ENCODE measurements at places on chromosomes 4 and X. TPM values are rescaled to one million over a fixed set of nuclear protein-coding genes. Genes with fewer than 3 reads are reported as not detected.

DNA sequence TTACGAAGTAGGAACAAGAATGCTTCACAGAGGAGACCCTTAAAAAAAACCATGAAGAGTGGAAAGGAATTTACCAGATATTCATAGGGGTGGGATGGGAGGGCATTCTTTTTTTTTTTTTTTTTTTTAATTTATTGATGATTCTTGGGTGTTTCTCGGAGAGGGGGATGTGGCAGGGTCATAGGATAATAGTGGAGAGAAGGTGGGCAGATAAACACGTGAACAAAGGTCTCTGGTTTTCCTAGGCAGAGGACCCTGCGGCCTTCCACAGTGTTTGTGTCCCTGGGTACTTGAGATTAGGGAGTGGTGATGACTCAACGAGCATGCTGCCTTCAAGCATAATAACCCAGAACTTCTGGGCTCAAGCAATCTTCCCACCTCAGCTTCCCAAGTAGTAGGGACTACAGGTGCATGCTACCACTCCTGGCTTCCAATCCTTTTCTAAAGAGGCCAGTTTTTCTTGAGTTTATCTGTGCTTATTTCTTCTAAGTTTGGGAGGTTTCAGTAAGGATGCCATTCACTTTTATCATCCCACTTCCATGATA, 65.9 kb upstream of the OGT start:
- no peaks in the 10 kb centered on the region for H3K27me3 ChIP-seq
- no peaks in the 10 kb centered on the region for H3K36me3 ChIP-seq
- H3K4me3 ChIP-seq = no peak overlapping the region
- no peak for DNase-seq
- H3K27ac ChIP-seq = no peak overlapping the region

GRCh38 chr4:38764277-38764676, 18.5 kb downstream of the TLR10 start:
- no peaks in the 10 kb centered on the region for H3K4me1 ChIP-seq
- H3K27me3 ChIP-seq = no peaks in the 10 kb centered on the region
- no peak overlapping the region for H3K4me3 ChIP-seq
- no peak overlapping the region for H3K27ac ChIP-seq
- no peaks in the 10 kb centered on the region for H3K36me3 ChIP-seq

- no peaks in the 10 kb centered on the region for H3K4me1 ChIP-seq
- no peaks in the 10 kb centered on the region for H3K27me3 ChIP-seq
- H3K27ac ChIP-seq = no peak overlapping the region
- no peak overlapping the region for H3K4me3 ChIP-seq
- no peaks in the 10 kb centered on the region for H3K36me3 ChIP-seq
- DNase-seq = no peak
Observed at GRCh38 chr4:89800012-89800516, 36.9 kb downstream of the SNCA start.

GRCh38 chr4:139761461-139761860, 95.8 kb downstream of the MGST2 start:
- no peak overlapping the region for H3K27ac ChIP-seq
- no peaks in the 10 kb centered on the region for H3K4me1 ChIP-seq

GRCh38 chr4:20493761-20494353, 206.4 kb upstream of the PACRGL start:
- no peaks in the 10 kb centered on the region for H3K4me1 ChIP-seq
- H3K4me3 ChIP-seq = no peak overlapping the region
- DNase-seq = no peak
- no peaks in the 10 kb centered on the region for H3K36me3 ChIP-seq
- H3K27ac ChIP-seq = no peak overlapping the region

- H3K27ac ChIP-seq = no peak overlapping the region
- no peaks in the 10 kb centered on the region for H3K4me1 ChIP-seq
- H3K4me3 ChIP-seq = no peak overlapping the region
- H3K36me3 ChIP-seq = no peaks in the 10 kb centered on the region
Observed at GRCh38 chrX:129846716-129847115, 3.0 kb upstream of the ZDHHC9 start.

- DNase-seq = peak; percentile 43
- H3K27me3 ChIP-seq = peaks cover 29% of the 10 kb centered on the region
- H3K36me3 ChIP-seq = no peaks in the 10 kb centered on the region
- peaks cover 6% of the 10 kb centered on the region for H3K4me1 ChIP-seq
- no peak overlapping the region for H3K27ac ChIP-seq
- no peak overlapping the region for H3K4me3 ChIP-seq
Observed at GRCh38 chr4:142840516-142841123, 5.5 kb downstream of the INPP4B start.

DNA sequence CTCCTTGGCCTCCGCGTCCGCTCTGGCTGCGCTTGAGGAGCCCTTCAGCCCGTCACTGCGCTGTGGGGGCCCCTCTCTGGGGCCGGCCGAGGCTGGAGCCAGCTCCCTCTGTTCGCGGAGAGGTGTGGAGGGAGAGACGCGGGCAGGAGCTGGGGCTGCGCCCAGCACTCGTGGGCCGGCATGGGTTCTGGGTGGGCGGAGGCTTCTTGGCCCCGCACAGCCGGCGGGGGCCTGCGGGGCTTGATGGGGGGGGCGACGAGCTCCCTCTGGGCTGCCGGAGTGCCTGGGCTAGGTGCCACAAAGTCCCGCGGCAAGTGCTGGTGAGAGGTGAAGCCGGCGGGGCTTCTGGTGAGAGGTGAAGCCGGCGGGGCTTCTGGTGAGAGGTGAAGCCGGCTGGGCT, 61.9 kb downstream of the ANKRD50 start:
- DNase-seq = no peak
- no peak overlapping the region for H3K4me3 ChIP-seq
- H3K4me1 ChIP-seq = no peaks in the 10 kb centered on the region
- no peaks in the 10 kb centered on the region for H3K36me3 ChIP-seq
- no peaks in the 10 kb centered on the region for H3K27me3 ChIP-seq
- H3K27ac ChIP-seq = no peak overlapping the region

DNA sequence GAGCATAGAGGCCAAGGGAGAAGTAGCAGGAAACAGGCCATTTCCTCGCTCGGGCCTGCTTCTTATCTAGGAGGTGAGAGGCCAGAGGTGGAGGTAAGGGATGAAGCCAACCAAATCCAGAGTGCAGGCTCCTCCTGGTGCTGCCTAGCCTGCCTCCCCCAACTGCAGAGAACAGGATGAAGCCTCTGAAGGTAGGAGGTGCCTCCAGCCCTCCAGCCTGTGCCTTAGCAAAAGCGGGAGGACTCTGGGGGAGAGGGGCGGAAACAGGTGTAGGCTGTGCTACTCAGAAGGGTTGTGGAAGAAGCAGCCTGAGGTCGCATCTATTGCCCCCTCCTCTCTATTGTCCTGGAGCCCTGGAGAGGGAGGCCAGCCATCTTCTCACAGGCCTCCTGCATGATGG, 2.9 kb upstream of the MTM1 start:
- peak; percentile 49 for DNase-seq
- no peaks in the 10 kb centered on the region for H3K36me3 ChIP-seq
- no peak overlapping the region for H3K27ac ChIP-seq

DNA sequence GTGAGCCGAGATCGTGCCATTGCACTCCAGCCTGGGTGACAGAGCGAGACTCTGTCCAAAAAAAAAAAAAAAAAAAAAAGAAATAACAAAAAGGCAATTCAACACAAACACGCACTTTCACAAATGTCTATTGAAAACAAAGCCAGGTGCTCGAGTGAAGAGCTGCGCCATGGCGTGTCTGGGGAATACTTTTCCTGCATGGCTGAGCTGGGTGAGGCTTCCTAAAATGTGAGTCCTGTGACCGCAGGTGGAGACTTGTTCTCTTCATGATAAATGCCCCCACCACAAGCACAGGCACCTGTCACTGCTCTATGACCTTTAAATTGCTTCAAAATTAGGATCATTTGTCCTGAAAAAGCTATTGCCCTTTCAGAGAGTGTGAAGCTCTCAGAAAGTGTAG, 4.0 kb upstream of the ABLIM2 start:
- no peaks in the 10 kb centered on the region for H3K36me3 ChIP-seq
- H3K27ac ChIP-seq = no peak overlapping the region
- no peak overlapping the region for H3K4me3 ChIP-seq
- H3K27me3 ChIP-seq = peaks cover 22% of the 10 kb centered on the region

- H3K27ac ChIP-seq = no peak overlapping the region
- H3K27me3 ChIP-seq = no peaks in the 10 kb centered on the region
- no peaks in the 10 kb centered on the region for H3K36me3 ChIP-seq
Observed at GRCh38 chr4:10584042-10584441, 100.5 kb downstream of the CLNK start.

DNA sequence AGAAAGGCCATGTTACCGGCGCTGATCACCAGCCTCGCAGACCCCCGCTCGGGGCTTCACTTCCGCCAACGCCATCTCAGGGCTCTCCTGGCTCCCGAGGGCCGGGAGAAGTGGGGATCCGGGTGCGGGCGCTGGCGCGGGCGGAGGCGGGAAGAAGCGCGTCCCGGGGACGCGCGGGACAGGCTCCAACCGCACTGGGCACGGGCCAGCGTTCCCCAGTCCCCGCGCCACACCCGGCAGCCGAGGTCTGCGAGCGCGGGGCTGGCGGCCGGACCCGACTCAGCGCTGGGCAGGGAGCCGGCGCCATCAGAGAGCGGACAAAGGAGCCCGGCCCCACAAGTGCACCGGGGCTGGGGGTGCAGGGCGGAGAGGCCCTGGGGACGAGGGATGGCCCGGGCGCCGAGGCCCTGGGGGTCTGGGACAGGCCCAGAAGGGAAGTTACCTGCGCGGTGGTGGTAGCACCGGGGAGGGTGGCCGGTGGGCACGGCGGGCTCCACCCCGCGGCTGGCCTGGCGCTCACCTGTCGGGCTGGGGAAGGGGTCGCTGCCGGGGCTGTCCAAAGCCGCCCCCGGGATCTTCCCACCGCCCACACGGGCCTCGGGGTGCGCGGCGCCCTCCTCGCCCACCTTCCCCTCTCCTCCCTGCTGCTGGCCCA, 449 bp downstream of the CTPS2 start:
- peak; percentile 35 for DNase-seq
- H3K4me1 ChIP-seq = 0 out of 2 replicates have a peak, but pooled peaks cover 3% of the 10 kb centered on the region
- H3K27ac ChIP-seq = 0 out of 2 replicates have a peak overlapping the region, but pooled peaks have one; percentile 87
- H3K4me3 ChIP-seq = peak overlapping the region; percentile 71
- H3K36me3 ChIP-seq = no peaks in the 10 kb centered on the region

- H3K27me3 ChIP-seq = no peaks in the 10 kb centered on the region
- peaks cover 24% of the 10 kb centered on the region for H3K36me3 ChIP-seq
- H3K4me1 ChIP-seq = no peaks in the 10 kb centered on the region
- H3K27ac ChIP-seq = no peak overlapping the region
- DNase-seq = no peak
Observed at GRCh38 chr4:39319676-39320075, 46.5 kb downstream of the RFC1 start.

DNA sequence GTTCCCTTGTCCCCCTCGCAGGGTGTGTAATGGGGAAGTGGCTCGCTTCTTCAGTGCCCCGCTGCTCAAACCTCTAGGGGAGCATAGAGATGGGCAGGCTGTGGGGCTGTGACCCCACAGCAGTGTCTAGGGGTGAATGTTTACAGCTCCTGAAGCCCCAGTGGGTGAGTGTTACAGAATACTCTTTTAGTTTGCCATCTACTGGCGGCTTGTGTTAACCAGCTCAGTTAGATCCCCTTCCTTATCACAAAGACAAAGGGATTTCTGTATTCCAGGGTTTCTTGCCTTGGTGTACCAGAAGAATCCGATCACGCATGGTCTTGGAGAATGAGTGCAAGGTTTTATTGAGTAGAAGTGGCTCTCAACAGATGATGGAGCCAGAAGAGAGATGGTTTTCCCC, 108.1 kb upstream of the IQCM start:
- DNase-seq = peak; percentile 31
- H3K27me3 ChIP-seq = no peaks in the 10 kb centered on the region
- H3K4me3 ChIP-seq = no peak overlapping the region
- no peak overlapping the region for H3K27ac ChIP-seq
- no peaks in the 10 kb centered on the region for H3K36me3 ChIP-seq

- H3K27me3 ChIP-seq = no peaks in the 10 kb centered on the region
- no peaks in the 10 kb centered on the region for H3K36me3 ChIP-seq
- peak; percentile 53 for DNase-seq
- H3K27ac ChIP-seq = no peak overlapping the region
- 0 out of 2 replicates have a peak, but pooled peaks cover 5% of the 10 kb centered on the region for H3K4me1 ChIP-seq
Observed at GRCh38 chrX:137926090-137926489, 360.2 kb downstream of the ZIC3 start.

DNA sequence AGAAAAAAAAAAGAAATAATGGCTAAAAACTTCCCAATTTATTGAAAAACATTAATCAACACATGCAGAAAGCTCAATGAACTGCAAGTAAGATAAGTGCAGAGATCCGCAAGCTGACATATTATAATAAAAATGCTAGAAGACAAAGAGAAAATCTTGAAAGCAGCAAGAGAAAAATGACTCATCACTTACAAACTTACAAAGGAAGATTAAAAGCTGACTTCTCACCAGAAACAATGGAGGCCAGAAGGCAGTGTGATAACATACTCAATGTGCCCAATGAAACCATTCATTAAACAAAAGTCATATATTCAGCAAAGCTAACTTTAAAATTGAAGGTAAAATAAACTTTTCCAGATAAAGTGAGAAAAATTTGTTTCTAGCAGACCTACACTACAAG, 7.3 kb upstream of the BRWD3 start:
- no peak overlapping the region for H3K27ac ChIP-seq
- DNase-seq = no peak
- H3K27me3 ChIP-seq = no peaks in the 10 kb centered on the region
- no peaks in the 10 kb centered on the region for H3K4me1 ChIP-seq

DNA sequence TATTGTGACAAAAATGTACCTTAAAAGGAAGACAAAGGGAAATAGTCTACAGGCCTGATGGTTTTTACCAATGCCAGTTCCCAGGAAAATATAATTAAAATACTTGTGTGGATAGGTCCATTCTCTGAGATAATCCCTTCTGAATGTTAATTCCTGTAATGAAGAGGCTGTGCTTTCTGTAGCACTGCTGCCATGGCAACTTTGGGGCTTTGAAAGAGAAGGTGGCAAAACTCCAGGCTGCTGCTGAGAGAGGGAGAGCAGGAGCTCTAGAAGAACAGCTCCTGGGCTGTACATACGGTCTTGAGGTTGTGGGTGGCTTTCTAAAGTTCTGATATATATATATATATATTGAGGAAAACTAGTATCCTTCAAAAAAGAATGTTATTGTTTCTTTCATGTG, 125.4 kb downstream of the PDLIM5 start:
- H3K4me1 ChIP-seq = peaks cover 15% of the 10 kb centered on the region
- no peak overlapping the region for H3K27ac ChIP-seq
- peak; percentile 78 for DNase-seq
- no peaks in the 10 kb centered on the region for H3K36me3 ChIP-seq
- no peak overlapping the region for H3K4me3 ChIP-seq

The USP26 gene
- total RNA-seq = not detected

The NR3C2 gene
- total RNA-seq = 3.0 TPM

The KLF8 gene
- total RNA-seq = 11.5 TPM

The CXCL11 gene
- 1.9 TPM for total RNA-seq

The SLITRK2 gene
- total RNA-seq = 0.04 TPM

The VCX3B gene
- not detected for total RNA-seq

The RGN gene
- 6.7 TPM for total RNA-seq

Data from GM23338 (cell line).